Heart right ventricle (tissue), 16 donors: ENCODE measurements at places on chromosomes 12 and 14. TPM values are rescaled to one million over a fixed set of nuclear protein-coding genes. Genes with fewer than 3 reads are reported as not detected.

DNA sequence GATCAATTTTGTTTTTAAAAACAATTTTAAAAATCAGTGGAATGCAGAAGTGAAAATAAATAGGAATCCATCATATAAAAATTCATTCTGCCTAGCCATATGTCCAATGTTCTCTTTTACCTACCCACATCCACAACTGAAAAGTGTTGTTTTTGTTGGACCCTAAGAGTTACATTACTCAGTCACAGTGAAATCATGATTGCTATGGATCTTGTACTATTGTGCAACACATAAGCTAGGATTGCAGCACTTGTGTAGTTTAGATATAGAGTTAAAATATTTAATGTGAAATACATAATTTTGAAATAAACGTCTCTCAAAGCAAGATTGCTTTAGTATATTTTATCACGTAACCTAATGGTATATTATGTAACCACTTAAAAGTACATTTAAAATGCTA, 213.3 kb upstream of the CLEC14A start:
- no peak for DNase-seq

- no peak for DNase-seq
These were observed 22.5 kb downstream of the E2F7 start for GRCh38 chr12:77042833-77043232.

DNA sequence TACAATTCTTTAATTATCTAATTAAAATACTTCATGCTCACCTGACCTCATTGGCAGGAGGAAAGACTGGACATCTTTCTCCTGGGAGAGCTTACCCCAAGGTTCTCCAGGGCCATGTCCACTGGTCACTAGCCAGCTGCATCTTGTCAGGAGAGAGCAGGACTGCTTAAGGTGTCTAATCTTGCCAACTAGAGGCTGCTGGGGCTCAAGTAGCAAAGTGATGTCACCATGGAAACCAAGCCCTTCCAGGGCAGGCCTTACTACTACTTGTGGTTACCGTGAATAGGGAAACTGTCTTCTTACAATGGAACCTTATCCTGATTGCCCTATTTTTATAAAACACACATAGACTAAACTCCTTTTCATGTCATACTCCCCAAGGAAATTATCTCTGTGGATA, 376.4 kb downstream of the SNAPC1 start:
- DNase-seq: no peak

GRCh38 chr14:105876158-105876557, 349.8 kb downstream of the TMEM121 start:
- DNase-seq: no peak

DNA sequence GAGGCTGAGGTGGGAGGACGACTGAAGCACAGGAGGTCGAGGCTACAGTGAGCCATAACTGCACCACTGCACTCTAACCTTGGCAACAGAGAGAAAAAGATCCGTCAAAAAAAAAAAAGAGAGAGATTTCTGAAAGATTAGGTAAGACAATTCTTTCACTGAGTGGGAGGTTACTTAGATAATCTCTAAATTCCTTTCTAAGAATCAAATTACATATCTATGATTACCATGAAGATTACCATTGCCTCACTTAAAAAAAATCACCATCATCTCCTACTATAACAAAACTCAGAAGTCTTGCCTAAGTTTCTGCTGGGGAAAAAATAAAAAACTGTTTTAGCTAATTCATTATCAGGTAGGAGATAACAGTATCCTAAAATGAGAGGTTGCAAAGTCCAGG, 366.7 kb downstream of the DUSP6 start:
- no peak for DNase-seq

GPR84 gene
- not detected for total RNA-seq

GRCh38 chr14:98897605-98898309, 374.2 kb downstream of the BCL11B start:
- DNase-seq: no peak

DNA sequence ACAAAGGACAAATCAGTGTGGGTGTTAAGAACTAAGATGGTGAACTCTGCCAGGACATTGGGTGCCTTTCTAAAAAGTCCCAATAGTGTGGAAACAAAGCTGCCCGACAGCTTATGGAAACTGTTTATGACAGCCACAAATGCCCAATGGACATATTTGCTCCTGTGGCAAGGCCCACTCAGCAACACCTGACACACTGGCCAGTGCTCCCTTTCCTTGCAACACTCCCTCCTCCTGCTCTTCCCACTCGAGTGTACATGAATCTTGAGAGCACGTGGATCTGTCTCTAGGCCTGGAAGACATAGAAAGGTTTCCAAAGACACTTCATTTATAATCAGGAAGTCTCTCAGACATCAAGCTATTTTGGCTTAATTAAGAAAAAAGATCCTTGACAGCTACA, 14.2 kb upstream of the LRIG3 start:
- DNase-seq: no peak

DNA sequence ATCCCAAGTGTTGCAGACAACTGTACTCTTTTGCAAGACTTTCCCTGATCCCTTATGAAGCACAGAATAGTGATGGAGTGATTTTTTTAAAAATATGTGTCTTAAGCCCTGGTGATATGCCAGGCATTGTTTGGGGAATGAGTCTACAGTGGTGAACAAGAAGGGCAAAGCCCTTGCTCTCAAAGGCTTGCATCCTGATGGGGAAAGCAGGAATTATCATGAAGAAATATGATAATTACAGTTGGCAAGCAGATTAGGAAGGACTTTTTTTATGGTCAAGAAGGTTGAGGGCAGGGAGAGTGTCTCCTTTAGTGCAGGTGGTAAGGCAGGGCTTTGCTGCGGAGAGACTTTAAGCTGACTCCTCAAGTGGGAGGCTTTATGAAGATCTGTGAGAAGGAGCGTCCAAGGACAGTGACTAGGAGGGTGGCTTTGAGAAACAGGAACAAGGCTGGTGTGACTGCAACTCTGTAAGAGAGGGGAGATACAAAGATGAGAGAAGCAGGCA, 100.2 kb downstream of the SYNE2 start:
- no peak for DNase-seq

DNA sequence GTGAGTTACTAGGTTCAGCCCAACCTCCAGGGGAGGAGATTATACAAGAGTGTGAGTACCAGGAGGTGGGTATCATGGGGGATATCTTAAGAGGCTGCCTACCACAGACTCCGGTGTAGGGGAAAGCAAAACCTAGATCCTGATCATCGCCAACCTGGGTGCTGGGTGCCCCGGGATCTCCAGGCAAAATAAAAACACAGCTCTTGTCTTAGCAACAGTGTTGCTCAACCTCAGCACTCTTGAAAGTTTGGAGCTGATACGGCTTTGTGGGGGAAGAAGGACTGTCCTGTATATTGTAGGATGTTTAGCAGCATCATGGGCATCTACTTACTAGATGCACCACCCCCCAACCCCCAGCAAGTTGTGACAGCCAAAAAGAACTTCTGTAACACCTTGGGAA, 74.5 kb downstream of the CCDC60 start:
- DNase-seq: no peak

PIP4P1 gene
- 18.7 TPM for total RNA-seq

- DNase-seq: peak; percentile 40
These were observed 596 bp downstream of the DLST start for GRCh38 chr14:74882103-74882920.

DNA sequence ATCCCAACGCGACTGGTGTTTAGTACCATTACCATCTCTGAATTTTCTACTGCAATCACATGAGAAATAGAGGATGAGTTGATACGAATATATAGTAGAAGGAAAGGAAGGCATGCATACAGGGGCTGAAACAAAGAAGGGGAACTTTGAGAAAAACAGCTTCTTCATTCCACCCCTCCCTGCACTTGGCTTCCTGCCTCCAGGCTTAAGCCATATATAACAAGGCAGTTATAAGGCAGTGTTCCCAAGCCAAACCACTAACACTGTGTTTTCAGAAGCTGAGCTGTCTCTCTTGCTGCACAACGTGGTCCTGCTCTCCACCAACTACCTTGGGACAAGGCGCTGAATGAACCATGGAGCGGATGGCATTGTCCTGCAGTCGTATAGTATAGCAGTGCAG, 11.0 kb downstream of the LETMD1 start:
- no peak for DNase-seq

TMEM30B gene
- total RNA-seq: 1.9 TPM
